ENCODE measurements at places on chromosomes 12 and 14.

DNA sequence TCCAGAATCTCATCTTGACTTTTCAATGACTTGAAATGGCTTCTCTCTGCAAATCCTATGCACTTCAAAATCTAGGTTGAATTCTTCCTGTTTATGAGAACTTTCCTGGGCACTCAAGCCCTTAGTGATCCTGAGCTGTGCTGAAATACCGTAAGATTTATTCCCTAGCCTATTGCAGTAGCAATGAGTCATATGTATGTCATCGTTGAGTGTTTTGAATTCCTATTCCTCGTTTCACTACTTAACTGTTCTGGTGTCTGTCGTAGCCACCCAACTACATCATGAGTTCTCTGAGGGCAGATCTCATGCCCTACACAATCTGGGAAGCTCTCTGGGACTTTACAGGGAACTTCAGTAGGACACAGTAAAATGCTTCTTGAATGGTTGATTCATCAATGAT is 190.8 kb upstream of the TMEM132C start:
- peak; percentile 64 for DNase-seq

GRCh38 chr14:74495356-74495755 is 1.8 kb downstream of the ISCA2 start:
- no peak for DNase-seq

DNA sequence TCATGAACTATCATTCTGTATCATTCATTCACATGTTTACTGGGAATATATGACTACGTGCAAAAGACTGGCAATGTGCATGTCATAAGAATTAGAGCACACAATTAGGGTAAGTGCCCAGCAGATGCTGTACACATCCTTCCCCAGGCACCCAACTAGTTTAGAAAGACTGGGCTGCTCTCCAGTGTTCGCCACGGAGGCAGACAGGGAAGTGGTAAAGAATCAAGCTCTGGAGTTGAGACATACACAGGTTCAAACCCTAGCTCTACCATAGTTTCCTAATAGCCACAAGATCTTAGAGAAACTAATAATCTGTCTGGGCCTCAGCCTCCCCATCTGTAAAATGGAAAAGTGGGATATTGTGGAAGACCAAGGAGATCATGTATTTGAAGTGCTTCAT is 6.8 kb downstream of the TMCC3 start:
- no peak for DNase-seq

- no peak for DNase-seq
Observed at GRCh38 chr14:91755570-91756295, 23.8 kb upstream of the CATSPERB start.

DNA sequence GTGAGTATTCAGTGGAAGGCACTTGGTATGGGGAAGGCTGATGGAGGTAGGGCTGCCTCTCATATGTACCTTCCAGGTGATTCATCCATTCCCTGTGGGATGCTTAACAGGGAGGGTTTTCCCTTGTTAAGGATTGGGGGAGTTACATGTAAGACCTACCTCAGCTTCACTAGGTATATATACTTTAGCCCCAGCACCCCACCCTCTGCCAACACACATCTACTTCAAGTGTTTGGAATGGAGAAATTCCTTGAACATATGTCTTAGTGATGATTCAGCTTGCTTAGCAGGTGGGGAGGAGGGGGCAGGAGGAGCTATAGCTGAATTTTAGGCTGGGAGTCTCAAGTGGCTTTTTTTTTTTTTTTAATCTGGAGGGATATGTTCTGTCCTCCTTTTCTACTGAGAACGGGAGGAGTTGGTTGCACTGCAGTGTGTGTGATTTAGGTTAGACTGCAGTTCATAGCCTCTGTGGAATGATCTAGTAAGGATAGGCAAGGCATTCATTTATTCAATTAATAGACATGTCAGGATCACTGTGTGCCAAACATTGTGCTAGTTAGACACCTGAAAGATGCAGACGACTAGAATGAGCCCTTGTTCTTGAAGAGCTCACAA is 1.7 kb downstream of the PIP4K2C start:
- DNase-seq: no peak

- DNase-seq: no peak
Observed at GRCh38 chr12:6214633-6215032, 14.4 kb downstream of the CD9 start.

- no peak for DNase-seq
Observed at GRCh38 chr12:118397708-118398440, 21.5 kb downstream of the SUDS3 start.

DNA sequence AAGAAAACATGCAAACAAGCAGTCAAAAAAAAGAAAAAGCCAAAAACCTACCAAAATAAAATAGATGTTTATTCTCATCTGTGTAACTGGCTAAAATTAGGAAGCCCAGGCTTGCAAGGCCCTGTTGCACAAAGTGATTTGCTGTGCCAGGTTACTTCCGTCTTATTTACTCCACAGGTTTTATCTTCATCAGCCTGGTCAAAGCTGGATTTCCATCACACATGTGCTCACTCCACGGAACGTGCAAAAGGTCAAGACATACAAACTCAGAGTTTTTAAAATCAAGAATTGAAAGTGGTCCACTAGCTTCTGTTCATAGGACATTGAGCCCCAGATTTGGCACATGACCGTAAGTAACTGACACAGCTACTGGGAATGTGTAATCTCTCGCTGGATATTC is 14.8 kb downstream of the KCNJ8 start:
- no peak for DNase-seq

DNA sequence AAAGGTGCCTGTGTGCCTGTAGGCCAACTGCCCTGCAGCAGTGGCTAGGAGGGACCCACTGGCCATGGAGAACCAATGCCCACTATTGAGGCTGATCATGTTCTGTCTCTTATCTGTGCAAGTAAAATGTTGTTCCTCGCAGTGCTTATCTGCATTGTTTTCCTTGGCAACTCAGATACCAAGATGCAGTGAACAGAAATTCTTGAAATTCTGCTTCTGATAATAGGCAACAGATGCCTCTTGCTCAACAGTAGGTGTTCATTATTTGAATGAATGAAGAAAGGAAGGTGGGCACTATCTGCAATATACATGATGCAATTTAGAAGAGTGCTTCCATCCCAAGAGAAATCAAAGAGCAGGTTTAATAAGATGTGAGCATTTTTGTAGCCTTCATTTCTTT is 232.2 kb downstream of the NUAK1 start:
- no peak for DNase-seq

- DNase-seq: no peak
Observed at GRCh38 chr14:99475179-99475578, 5.5 kb downstream of the SETD3 start.

GRCh38 chr14:89578156-89578555 is 161.1 kb upstream of the FOXN3 start:
- no peak for DNase-seq

- no peak for DNase-seq
Observed at GRCh38 chr14:59067127-59067894, 121.2 kb upstream of the DAAM1 start.

DNA sequence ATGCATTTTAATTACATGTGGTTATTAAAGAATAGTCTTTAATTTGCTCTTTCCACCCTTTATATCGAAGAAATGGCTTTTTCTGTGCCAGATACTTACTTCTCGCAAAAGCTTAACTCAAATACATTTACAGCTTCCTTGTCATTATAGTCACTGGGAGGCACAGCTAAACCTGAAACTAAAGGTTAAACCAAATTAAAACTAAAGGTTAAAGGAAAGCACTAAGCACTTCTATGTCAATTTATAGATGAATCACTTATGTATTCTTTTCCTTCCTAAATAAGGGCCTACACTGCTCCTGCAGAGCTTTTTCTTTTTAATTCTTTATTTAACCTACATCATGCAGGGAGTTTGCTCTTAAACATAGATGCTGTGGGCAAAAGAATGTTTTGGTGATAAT is 9.1 kb downstream of the C14orf93 start:
- DNase-seq: no peak

DNA sequence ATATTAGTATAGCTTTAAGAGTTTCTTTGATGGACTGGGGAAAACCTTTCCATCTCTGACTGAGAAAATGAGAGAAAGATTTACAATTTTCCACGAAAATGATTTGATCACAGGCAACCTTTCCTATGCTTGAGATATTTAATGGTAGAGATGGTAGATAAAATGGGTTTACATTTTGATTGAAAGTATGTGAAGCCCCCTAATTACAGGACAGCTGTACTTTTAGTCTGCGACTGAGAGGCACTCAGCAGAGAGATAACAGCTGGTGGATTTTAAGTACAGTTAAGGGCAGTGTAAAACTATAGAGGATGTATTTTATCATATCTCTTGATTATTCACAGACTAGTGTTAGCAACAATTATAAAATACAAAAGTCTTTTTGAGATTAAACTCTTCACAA is 40.7 kb downstream of the C12orf50 start:
- no peak for DNase-seq

DNA sequence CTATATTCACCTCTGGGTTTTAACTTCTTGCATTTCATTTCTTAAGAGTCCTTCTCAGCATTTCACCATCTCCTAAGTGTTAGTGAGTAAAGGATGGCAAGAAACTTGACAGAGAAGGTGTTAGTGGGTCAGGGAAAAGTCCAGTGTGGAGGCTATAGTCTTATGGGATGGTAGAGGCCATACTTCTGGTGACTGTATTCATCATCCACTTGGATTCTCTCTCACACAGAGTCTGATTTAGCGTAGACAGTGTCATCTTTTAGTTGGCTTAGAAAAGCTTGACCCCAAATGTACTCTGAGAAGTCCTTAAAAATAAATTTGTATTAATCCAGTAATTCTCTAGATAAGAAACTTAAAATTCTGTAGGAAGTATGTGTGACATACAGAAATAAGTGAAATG is 232.4 kb upstream of the FBXO33 start:
- DNase-seq: no peak

- no peak for DNase-seq
Observed at GRCh38 chr12:94710933-94711332, 60.6 kb upstream of the TMCC3 start.

GRCh38 chr12:104012331-104012730 is 37.7 kb downstream of the GLT8D2 start:
- DNase-seq: no peak

GRCh38 chr12:94994312-94994711 is 9.2 kb downstream of the NDUFA12 start:
- DNase-seq: peak; percentile 44

GRCh38 chr12:109625131-109625559 is 51.6 kb downstream of the MVK start:
- no peak for DNase-seq

DNA sequence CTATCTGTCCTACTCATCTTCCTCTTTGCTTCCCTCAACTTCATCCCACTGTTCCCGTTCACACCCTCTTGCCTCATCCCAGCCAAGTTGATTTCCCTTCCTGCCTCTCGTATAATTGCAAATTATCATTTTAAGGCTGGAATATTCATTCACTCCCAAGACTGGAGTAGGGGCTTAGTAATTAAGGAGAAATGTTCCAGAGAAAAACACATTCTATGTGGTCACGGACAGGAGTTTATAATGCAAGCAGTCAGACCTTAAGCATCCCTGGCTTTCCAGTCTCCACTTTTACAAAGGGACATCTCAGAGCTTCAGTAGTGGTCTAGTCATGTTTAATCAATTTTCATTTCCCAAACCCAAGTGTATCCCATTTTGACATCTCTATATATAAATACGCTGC is 54.9 kb downstream of the TMEM132D start:
- DNase-seq: no peak

GRCh38 chr12:20213723-20214625 is 154.4 kb upstream of the PDE3A start:
- DNase-seq: peak; percentile 37

- no peak for DNase-seq
Observed at GRCh38 chr12:85971800-85972199, 97.7 kb downstream of the NTS start.

GRCh38 chr14:58870961-58871360 is 233.2 kb downstream of the DACT1 start:
- DNase-seq: no peak

GRCh38 chr12:47155457-47156166 is 75.9 kb upstream of the AMIGO2 start:
- peak; percentile 13 for DNase-seq

DNA sequence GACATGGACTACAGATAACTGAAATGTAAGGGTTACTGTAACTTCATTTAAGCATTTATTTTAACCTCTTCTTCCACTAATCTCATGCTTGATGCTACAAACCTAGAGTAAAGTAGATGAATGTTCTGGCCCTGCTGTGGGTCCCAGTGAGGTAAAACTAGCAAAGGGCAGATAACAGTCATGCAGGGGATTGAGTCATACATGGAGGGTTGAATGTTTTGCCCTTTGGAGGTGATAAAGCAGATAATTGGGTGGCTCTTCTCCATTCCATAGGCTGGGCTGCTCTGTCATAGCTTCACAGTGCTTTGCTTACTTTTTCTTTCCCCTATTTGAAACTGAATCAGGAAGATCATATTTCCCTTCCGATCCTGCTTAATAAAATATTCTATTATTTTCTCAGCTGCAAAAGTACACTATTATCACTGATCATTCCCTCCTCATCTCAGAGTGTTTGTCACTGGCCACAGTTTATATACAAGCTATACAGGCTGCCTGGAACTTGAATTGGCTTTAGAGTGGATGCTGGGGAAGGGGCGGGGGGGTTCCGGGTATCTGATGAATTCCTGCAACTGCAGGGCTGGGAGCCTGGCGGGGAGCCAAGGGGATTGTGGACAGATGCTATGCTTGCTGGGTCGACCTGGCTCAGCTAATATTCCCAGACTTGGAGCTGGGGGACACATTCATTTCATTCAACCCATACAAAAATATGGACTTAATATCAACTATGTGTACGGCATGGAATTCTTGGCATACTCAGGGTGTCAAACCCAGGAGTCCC is 235.1 kb downstream of the NRXN3 start:
- DNase-seq: no peak

DNA sequence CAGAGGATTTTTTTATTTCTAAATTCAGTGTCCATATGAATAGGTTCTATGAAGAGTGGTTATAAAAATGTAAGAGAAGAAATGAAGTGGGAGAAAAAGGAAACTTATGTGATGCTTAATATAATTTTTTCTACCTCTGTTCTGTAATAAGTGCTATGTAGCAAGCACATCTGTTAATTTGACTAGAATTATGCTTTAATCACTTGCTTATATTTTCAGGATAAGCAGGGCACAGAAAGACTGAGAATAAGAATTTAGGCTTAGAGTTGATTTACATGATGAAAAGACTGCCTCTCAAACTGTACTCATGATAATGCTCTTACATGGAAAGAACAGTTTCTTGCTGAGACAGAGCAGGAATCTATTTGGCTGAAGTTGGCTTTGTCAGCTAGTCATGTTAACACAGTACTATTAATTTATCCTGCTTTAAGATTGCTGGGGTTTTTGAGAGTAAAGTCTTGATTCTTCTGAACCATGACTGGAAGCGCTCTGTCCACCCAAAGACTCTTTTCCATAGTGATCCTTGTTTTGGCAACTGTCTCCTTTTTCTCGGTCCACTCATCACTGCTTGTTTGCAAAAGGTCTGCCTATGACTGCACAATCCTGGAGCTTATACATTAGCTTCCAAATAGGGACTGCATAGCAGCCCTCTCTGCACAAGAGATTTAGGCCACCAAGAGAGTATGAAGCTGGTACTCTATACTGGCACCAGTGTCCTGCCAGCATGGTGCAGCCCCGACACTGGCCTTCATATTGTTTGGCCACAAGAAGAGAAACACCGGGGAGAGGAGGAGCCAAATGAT is 98.8 kb downstream of the AKAP6 start:
- no peak for DNase-seq

- DNase-seq: no peak
Observed at GRCh38 chr14:31283578-31284252, 76.1 kb upstream of the HECTD1 start.
